ENCODE measurements at places on chromosomes 6 and 20. TPM values are rescaled to one million over a fixed set of nuclear protein-coding genes. Genes with fewer than 3 reads are reported as not detected.

Gene PNLDC1
- total RNA-seq, result not detected

Gene CPNE5
- 0.09 TPM for total RNA-seq

Gene KCNQ5
- 0.17 TPM for total RNA-seq

Gene SERAC1
- 3.7 TPM for total RNA-seq

Gene SAMD5
- 1.3 TPM for total RNA-seq

Gene BPIFA1
- total RNA-seq, result not detected

Gene FIG4
- total RNA-seq, result 13.3 TPM

Gene NOTCH4
- total RNA-seq, result 0.70 TPM

Gene DPPA5
- total RNA-seq, result not detected

Gene TRDN
- total RNA-seq, result not detected

Gene RAB5IF
- total RNA-seq, result 88.7 TPM

Gene SMIM26
- 87.6 TPM for total RNA-seq

Gene ULBP3
- 7.1 TPM for total RNA-seq

Gene RIPOR3
- total RNA-seq, result 11.0 TPM

Gene SAMHD1
- total RNA-seq, result 88.6 TPM

Gene RAB23
- 18.9 TPM for total RNA-seq

Gene OR10C1
- not detected for total RNA-seq

Gene HLA-DRA
- total RNA-seq, result not detected

Gene TSPO2
- total RNA-seq, result not detected

Gene SENP6
- total RNA-seq, result 42.2 TPM
